CD4-positive, alpha-beta T cell treated with Interleukin-15 for 1 hour (primary cell): ENCODE measurements at places on chromosomes 6 and 20.

DNA sequence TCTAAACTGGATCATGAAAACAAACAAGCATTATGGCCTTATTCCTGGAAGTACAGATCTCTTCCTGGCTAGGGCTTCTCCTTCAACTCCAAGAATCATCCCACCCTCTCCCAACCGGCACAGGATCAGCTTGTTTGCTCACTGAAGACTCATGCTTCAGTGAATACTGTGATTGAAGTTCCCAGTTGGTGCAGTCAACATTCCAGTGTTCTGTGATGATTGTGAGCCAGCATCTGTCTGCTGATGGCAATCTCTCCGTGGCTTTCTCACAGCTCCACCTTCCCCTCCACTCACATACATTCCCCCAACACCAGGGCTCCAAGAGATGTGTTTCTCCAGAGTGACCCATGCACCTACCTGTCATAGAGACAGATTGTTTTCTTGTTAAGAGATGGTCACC is 421.3 kb upstream of the BTBD3 start:
- no peak for DNase-seq

DNA sequence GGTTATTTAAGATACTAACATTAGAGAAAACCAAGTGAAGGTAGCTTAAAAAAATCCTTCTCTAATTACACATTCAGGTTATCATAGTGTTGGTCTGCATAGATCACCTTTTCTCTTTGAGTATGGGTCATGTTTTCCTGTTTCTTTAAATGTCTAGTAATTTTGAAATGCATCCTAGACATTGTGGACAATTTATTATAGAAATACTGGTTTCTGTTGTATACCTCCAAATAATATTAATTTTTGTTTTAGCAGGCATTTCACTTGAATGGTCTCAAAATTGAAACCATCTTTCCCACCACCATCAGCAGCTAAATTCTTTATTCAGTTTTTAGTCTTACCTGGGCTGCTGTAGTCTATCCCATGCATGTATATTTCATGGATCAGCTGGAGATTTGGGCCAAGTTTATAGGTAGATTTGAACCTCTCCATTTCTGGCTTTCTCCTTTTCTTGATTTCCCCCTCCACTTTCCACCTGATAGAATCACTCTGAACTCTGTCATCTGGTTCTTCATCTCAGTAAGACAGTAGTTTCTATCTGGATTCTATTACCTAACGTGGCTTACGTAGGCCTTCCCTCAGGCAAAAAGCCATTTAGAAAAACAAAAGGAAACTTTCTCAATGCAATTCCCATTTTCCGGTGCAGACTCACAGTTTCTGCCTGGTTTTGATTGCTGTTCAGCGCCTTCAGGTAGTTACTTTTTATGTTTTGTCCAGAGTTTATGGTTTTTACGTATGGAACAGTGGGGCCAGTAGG is 52.3 kb downstream of the ZFAND3 start:
- DNase-seq: no peak

- no peak for DNase-seq
Measured at GRCh38 chr6:22829070-22829469, 259.7 kb downstream of the HDGFL1 start.

DNA sequence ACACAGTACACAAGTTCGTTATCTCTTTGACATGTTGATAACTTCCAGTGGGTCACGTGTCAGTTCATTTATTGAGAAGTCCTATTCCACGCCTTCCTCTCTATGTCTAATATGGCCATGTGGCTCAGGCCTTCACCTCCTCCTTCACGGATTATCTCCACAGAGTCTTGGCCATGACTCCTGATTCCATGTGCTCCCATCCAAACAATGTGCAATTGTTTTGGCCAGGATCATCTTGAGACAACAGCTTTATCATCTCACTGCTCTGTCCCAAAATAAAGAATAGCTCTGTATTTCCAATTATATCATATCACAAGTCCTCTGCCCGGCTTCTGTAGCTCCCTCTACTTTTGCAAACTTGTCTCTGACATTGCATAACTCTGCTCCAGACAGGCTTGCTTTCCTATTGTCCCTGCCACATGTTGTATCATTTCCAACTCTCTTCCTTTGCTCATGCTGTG is 11.1 kb upstream of the TXNDC5 start:
- DNase-seq: no peak

DNA sequence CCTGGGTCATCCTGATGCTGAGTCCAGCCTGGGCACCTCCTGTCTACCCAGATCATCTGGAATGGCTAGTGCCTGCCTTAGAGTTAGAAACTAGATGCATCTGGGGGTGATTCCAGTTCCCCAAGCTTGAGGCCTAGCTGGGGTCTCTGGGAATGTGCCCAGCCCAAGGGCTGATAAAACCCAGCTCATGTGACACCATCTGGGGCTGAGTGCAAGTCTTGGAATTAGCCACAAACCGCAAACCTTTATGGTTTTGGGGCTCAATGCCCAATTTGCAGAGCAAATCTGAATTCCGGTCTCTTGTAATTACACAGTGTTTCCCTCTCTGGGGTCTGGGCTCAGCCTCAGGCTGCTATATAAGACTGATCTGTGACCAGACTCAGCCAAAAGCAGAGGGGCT is at the start of gene BPIFB4:
TSS of gene BPIFB4 (plus strand) at position 385 of the 400 bp plus-strand sequence. CDS start 1,884 bp downstream, outside the sequence.
- no peak for DNase-seq

DNA sequence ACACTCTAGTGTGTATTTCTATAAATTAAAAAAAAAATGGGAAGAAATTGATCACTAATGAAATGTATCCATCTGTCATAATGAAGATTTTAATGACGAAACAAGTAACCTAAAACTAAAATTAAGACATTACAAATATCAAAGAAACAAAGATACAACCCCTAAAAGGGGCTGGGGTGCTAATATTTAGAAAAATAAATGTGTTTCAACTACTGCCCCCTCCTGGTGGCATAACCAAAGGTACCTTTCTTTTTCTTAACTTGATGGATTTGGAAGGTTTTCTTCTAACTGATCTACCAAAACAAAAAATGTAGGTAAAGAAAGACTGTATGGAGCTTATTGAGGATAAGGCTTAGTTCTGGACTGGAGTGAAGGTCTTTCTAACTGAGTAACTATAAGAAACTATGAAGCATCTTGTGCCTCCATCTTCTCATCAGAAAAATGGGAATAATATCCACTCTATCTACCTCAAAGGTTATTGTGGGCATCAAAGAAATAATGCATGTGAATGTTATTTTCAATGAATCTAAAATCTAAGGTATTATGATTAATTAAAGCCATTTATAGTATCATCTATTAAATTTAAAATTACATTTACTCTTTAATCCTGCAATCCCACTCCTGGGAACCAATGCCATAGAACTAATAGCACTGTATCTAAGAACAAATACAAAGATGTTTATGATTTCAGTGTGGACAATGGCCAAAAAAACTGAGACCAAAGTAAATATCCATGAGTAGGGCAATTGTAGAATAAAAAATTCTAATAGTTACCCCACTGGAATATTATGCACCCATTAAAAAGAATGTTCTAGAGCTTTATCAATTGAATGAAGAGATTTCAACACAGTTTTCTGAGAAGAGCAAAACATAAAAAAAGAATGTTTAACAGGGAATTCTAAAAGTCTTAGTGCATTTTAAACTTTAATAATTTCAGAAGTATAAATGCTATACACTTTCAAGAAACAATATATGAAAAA is 117.2 kb downstream of the BACH2 start:
- no peak for DNase-seq

DNA sequence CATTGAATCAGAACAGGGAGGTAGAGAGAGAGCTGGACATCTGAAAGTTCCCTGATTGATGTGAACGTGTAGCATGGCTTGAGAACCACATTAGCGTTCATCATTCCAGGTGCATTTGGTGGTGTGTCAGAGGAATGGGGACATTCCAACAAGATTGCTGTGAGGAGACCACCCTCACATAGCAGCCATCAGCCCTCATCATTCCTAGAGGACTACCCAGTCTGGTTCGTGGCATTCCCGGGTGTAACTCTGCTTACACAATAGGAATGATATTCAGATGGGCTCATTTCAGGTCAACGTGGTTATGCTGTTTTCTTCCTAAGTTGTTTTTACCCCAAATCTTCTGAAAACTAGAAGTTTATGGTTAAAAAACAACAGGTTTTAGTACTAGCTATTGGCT is 62.2 kb upstream of the KLHL31 start:
- DNase-seq: no peak

DNA sequence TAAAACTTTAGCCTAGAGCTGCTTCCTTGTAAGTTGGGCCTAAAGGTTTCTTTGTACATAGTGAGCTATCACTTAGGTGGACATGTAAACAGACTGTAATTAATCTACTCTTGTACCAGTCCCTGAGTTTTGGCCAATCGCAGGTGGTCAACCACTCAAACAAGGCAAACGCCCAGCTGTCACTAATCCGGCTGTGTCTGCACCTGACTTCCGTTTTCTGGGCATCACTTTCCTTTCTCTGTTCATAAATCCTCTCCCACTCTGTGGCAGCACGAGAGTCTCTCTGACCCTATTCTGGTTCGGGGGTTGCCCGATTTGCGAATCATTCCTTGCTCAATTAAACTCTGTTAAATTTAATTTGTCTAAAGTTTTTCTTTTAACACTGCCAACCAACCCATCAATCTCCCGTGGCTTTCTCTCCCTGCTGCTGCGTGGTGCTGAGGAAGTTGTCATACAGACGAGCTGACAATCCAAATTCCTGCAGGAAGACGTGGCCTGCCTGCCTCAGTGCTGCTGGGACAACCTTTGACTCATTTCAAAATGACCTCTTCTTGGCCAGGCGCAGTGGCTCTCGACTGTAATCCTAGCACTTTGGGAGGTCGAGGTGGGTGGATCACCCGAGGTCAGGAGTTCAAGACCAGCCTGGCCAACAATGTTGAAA is 206.3 kb downstream of the QKI start:
- DNase-seq: no peak

DNA sequence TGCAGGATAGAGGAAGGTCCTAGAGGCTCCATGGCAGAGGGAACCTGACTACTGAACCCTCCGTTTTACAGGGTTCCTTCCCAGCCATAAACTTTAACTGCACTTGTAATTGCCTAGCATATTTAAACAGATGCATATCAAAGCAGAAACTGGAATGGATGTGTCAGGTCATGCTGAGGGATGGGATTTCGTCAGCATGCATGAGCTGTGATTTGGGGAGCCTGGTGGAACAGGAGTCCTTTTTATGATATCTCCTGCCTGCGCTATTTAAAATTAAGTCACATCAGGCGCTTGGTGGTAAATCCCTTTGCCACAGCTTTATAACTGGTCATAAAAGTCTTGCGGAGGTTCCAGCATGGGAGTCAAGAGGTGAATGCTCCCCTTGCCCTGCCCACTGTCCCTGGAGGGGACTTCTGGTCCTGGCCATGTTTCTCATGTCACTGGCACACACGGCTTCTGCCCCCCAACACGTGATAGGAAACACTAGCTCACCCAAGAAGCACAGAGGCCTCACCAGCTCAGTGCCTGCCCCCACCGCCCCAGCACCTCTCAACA is 26.0 kb upstream of the PCMTD2 start:
- DNase-seq: no peak

GRCh38 chr20:944774-945410 is 28.8 kb upstream of the ANGPT4 start:
- no peak for DNase-seq

DNA sequence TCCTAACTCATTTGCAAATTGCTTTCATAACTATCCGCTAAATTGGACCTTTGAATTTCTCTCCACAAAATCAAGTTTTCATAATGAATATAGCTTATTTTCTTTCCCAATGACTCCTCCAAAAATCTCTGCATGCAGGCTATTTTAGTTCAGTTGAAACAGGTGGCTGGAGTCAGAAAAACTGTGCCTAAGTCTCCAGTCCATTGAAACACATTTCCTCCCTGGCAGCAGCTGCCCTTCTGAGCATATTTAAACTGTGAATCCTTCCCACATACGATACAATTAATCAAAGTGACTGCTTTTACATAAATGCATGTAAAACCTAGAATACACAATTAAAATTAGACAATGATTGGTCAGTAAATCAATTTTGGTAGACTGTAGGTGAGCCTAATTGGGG is 344.6 kb upstream of the MARCKS start:
- DNase-seq: no peak

- no peak for DNase-seq
Measured at GRCh38 chr6:25862199-25862598, 11.8 kb downstream of the SLC17A3 start.
